Renal cortex interstitium (tissue), 15 donors: ENCODE measurements at places on chromosomes 3 and 15. TPM values are rescaled to one million over a fixed set of nuclear protein-coding genes. Genes with fewer than 3 reads are reported as not detected.

- no peak for DNase-seq
Measured at GRCh38 chr3:73245459-73245858, 184.0 kb downstream of the EBLN2 start.

GRCh38 chr3:72127844-72128243 is 342.9 kb upstream of the PROK2 start:
- DNase-seq = no peak

HACD3 gene
- polyA plus RNA-seq = 159 TPM

DNA sequence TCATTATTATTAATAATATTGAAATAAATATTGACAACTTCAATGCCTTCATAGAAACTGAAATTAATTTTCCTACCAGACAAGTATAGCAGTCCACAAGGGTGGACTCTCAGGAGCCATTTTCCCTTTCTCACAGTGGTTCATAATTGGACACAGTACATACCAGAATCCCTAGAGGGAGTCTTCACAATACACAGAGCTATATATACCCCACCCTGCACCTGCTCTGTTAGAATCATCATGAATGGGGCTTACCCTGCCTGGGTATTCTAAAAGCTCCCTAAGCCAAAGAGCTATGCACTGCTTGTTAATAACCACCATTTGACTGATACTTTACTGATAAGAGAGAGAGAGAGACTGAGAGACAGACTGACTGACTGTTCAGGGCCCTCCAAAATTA is 134.9 kb downstream of the FEZF2 start:
- no peak for DNase-seq

DNA sequence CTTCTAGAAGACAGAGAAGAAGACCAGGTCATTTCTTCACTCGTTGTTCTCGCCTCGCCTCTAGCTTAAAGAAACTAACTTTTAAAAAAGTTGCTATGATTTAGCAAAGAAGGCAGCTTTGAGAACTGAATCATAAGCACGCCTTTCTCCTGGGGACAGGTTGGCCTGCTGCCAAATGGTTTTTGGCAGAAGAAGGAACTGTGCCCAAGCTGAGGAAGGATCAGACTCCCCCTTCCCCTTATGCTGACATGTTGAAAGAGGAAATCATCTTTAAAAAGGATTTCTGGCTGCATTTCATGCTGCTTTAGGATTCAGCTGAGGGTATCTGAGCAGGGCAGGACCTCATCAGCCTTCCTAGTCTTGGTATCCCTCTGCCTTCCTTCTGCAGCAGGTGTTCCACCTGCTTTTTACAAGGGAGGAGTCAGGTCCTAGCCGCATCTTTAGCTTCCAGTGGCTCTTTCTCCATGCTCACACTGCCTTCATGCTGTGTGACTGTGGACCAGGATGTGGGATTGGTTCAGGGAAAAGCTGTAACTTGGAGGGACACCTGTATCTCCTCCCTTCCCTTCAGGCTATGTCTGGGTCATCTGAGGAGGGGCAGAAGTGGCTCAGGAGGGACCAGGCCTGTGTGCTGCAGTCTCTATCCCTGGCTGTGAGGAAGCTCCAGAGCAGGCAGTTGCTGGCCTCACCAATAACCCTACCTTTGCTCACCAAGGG is 34.1 kb upstream of the HACD2 start:
- DNase-seq = no peak
